ENCODE measurements at places on chromosomes 5 and 9.

DNA sequence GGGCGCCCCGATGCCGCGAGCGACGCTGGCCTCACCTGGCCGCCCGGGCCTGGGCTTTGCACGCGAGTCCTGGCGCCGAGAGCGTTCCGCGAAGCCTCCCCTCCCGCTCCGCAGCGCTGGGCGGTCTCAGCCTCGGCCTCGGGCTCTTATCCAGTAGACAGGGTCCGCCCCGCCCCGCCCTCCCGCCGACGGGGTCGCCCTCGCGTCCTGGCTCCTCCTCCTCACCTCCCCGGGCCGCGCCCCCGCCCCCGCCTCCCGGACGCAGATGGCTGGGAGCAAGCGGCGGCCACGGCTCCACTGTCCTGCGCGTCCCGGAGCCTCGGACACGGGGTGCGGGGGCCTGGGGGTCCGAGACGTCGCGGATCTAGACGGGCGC lies at the start of gene SLC6A3:
Gene SLC6A3, minus strand, starts transcription at position 128 of the 376 bp plus-strand sequence. CDS start 2,243 bp downstream, outside the sequence.
- no peak for DNase-seq

- no peak for DNase-seq
These were observed 4.1 kb downstream of the DENND1A start for GRCh38 chr9:123925819-123926218.

- no peak for DNase-seq
These were observed 60.9 kb upstream of the GLRX start for GRCh38 chr5:95883185-95884016.

GRCh38 chr9:100290714-100291113 lies 62.0 kb downstream of the TEX10 start:
- no peak for DNase-seq

DNA sequence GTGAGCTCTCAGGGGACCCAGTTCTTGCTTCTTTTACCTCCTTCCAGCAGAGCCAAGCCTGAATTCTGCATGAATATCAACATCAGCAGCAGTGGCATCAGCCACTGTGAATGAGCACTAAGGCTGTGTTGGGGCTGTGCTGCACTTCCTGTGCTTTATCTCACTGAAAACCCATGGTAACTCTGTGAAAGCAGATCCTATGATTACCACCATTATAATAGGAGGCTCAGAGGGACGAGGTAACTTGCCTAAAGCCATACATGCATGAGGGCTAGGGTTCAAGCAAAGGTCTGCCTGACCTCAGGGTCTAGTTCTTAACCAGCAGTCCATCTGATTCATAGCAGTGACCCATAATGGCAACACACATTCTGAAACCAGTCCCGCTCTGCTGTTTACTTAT lies 60.5 kb upstream of the RAPGEF1 start:
- DNase-seq: no peak

All from activated CD4-positive, alpha-beta T cell treated with anti-CD3 and anti-CD28 coated beads for 1 hour (primary cell).